ENCODE measurements at places on chromosomes 1 and 21. TPM values are rescaled to one million over a fixed set of nuclear protein-coding genes. Genes with fewer than 3 reads are reported as not detected.

Gene CYP4B1
- total RNA-seq: 0.28 TPM

Gene KRTAP19-1
- not detected for total RNA-seq

Gene ANGPTL3
- total RNA-seq: not detected

Gene PACC1
- total RNA-seq: 12.4 TPM

Gene CHI3L1
- 5.4 TPM for total RNA-seq

Gene RGS8
- 0.28 TPM for total RNA-seq

Gene CRYZ
- total RNA-seq: 52.9 TPM

Gene COL11A1
- 5.9 TPM for total RNA-seq

Gene PTPN22
- 3.1 TPM for total RNA-seq

Gene OR2T2
- not detected for total RNA-seq

Gene HUNK
- total RNA-seq: not detected

Gene PGLYRP3
- not detected for total RNA-seq

Gene AK4
- 98.2 TPM for total RNA-seq

Gene ANKRD45
- 0.28 TPM for total RNA-seq

Gene ROR1
- total RNA-seq: 7.3 TPM

Gene CFAP126
- total RNA-seq: not detected

Gene IPP
- total RNA-seq: 15.3 TPM

Gene CNN3
- 490 TPM for total RNA-seq

Gene PRDM2
- 5.4 TPM for total RNA-seq

Gene KCNH1
- 0.19 TPM for total RNA-seq

Gene SLAMF7
- not detected for total RNA-seq

Gene LYST
- 10.4 TPM for total RNA-seq

Gene FCRL5
- not detected for total RNA-seq

Gene OR2T35
- total RNA-seq: not detected

Gene CELA2A
- 0.28 TPM for total RNA-seq

Gene MRAP
- total RNA-seq: not detected

Gene LRRC71
- total RNA-seq: 0.56 TPM

Gene PRUNE1
- total RNA-seq: 10.7 TPM

Gene CCDC181
- 1.7 TPM for total RNA-seq

Gene OLFML2B
- total RNA-seq: 1.2 TPM

Gene FCRLA
- 2.3 TPM for total RNA-seq

Gene ARHGAP30
- total RNA-seq: not detected

Gene PRAMEF18
- total RNA-seq: not detected

Gene SPRR1B
- not detected for total RNA-seq

Gene TCP10L
- 0.19 TPM for total RNA-seq

Gene ADORA1
- 0.38 TPM for total RNA-seq

Gene LCE2C
- not detected for total RNA-seq

Gene CA6
- total RNA-seq: not detected

Gene GJC2
- total RNA-seq: 2.7 TPM

Gene MYOG
- not detected for total RNA-seq

Gene HAPLN2
- not detected for total RNA-seq

Gene DPT
- not detected for total RNA-seq
